C1 segment of cervical spinal cord (tissue), 14 donors: ENCODE measurements at places on chromosomes 6 and 20.

GRCh38 chr6:129243377-129243776 is 360.4 kb downstream of the LAMA2 start:
- DNase-seq = no peak

- no peak for DNase-seq
These were observed 49.9 kb downstream of the FAM50B start for GRCh38 chr6:3899061-3899460.

- no peak for DNase-seq
These were observed 1343.6 kb upstream of the CITED2 start for GRCh38 chr6:140718021-140718420.

- DNase-seq = no peak
These were observed 110.4 kb downstream of the PLCB4 start for GRCh38 chr20:9179193-9179802.

DNA sequence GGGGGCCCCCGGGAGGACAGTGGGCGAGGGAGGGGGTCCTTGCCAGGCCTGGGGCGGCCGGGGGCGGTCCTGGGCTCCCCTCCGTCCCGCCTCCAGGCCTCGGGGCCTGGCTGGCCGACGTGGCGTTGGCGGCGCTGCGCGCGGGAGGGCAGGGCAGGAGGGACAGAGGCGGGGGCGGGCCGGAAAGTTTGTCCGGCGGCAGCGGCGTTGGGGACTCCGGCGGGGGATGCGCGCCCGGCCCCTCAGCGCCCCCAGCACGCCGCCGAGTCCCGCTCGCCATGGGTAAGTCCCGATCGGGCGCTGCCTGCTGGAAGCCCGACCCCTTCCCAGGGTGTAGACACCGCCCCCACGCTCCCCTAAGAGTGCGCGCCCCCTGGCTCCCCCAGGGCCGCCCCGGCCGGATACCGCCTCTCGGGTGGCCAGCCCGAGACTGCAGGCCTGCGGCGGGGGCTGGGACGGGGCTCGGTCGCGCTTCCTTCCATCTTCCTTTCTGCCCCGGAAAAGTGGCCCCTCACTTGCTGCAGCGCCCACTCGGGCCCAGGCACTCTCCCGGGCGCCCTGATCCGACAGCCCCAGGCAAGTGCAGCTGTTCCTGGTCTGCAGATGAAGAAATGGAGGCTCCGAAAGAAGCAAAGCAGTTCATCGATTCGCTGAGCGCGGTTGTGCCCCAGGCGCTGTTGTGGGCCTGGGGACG is at the start of gene SLC2A10:
Gene SLC2A10, plus strand, starts transcription at position 191 of the 694 bp plus-strand sequence. Its CDS starts 88 bp downstream, at position 279.
- peak; percentile 4 for DNase-seq

- peak; percentile 9 for DNase-seq
These were observed 14.5 kb downstream of the STX16 start for GRCh38 chr20:58665606-58666005.

DNA sequence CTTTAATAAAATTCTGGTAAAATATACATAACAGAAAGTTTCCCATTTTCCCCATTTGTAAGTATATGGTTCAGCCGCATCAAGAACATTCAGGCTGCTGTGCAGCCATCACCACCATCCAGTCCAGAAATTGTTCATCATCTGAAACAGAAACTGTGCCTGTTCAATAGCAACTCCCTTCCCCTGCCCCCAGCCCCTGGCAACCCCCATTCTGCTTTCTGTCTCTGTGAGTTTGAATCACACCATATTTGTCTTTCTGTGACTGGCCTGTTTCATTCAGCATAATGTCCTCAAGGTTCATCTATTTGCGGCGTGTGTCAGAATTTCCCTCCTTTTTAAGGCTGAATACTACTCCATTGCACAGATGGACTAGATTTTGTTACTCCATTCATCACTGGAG is 19.1 kb downstream of the VSTM2L start:
- no peak for DNase-seq

DNA sequence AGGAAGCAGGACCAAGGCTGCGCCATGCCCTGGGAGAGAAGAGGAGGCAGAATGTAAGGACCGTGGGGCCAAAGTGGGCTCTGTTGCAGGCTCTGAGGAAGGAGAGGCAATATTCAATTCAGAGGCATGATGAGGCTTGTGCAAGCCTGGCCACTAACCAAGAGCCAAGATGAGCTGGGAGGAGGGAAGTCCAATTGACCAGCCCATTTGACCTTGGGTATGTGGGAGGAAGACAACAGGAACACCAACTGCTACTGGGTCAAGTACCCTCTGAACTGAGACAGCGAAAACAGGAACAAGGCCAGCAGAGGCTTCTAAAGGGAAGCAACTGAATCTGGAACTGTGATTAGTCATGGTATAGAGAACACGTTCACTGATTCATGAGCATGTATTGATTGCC is 779.6 kb downstream of the MAFB start:
- DNase-seq = no peak

DNA sequence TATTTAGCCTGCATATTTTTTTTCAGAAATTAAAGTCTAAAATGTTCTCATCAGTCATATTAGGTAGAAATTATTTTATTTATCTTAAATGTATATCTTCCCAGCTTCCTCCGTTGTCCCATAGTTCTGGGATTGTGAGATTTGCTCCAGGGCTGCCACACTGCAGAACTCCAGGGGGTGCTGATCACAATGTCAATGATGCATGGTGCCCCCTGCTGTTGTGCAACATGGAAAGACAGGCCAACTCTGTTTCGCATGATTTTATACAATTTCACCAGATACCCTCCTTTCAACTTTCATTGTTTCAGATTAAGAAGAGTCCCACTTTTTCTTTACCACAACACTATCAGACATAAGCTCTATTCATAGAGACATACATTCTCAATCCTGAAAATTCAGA is 35.9 kb downstream of the ID4 start:
- no peak for DNase-seq
